A172 (cell line): ENCODE measurements at places on chromosomes 6 and 20.

GRCh38 chr6:132007474-132008190 is 56.5 kb upstream of the CCN2 start:
- no peak for DNase-seq

DNA sequence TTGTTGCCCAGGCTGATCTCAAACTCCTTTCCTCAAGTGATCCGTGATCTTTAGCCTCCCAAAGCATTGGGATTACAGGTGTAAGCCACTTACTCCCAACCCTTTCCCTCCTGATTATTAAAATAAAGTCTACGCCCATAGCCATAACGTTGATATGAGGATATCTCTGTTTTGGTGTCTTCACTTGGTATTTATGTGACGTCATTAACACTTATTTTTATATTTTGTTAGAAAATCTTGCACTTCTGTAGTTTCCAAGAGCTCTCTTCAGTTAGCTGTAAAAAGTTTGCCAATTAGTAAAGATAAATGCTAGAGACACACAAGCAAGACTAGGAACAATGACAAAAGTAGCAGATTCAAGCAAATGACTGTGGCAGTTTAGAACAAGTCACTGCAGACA is 115.6 kb upstream of the HSF2 start:
- no peak for DNase-seq

GRCh38 chr6:36217946-36218345 is 21.4 kb downstream of the BRPF3 start:
- no peak for DNase-seq

DNA sequence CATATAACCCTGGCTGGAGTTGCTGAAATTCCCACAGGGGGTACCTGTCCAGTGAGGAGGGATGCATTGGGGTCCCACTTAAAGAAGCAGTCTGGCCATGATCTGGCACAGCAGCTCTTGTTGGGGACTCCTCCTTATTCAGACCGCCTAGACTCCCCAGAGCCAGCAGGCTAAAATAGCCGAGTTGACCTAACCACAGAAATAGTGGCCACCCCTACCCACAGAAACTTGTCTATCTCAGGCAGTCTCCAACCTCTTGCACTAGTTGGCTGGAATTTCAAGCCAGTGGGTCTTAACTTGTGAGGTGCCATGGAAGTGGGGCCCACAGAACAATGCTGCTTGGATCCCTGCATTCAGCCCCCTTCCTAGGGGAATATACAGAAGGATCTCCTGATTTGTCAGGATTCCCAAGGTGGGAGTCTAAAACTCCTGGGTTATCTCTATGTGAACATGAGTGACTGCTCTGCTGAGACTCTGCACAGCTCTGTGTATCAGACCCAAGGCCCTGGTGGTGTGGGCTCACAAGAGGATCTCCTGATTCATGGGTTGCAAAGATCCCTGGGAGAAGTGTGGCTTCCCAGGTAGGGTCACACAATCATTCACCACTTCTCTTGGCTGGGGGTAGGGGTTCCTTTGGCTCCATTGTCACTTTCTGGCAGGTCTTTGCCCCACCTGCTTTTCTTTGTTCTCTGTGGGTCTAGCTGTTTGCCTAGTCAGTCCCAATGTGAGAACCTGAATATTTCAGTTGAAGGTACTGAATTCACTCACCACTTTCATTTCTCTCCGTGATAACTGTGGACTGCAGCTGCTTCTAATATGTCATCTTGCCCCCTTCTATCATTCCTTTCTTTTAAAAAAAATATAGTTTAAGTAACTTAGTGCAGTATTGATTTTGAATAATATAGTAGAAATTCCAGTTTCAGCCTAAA is 65.5 kb upstream of the CLVS2 start:
- DNase-seq: no peak

GRCh38 chr6:148986608-148987007 is 239.8 kb downstream of the UST start:
- no peak for DNase-seq

DNA sequence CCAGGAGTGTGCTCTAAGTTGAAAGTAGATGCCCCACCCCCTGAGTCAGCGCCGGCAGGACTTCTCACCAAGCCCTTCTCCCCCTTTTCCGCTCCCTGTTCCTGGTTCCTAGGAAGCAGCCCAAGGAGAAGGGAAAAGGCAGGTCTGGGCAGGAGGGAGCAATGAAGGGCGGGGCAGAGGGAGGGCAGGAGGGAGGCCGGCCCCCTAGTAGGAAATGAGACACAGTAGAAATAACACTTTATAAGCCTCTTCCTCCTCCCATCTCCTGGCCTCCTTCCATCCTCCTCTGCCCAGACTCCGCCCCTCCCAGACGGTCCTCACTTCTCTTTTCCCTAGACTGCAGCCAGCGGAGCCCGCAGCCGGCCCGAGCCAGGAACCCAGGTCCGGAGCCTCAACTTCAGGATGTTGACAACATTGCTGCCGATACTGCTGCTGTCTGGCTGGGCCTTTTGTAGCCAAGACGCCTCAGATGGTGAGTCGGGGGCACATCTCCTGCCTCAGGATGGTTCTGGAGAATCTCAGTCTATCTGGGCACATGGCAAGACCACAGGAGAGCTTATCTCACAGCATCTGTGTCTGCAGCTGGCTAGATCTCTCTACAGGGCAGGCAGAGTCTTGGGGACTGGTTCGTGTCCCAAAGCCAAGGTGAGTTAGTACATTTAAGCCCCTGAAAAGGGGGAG is at the start of gene PROCR:
Gene PROCR, plus strand, starts transcription at position 320 of the 681 bp plus-strand sequence. Its CDS starts 83 bp downstream, at position 403.
- DNase-seq: peak; percentile 99

DNA sequence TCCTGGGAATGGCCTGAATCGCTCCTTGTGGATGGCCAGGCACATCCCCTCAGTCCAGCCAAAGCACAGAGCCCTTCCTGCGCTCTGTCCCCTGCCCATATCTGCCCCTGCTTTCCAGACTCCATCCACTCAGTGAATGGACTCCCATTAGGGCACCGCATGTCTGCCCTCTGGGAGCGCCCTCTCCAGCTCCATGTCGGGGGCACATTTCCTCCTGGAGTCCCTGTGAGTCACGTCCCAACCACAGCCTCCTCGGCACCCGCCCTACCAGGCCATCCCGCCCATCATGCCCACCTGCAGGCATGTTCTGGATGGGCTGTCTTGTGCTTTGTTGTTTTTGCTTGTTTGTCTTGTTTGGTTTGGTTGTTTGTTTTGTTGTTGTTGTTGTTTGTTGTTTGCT is 96.8 kb downstream of the PSMB1 start:
- no peak for DNase-seq

DNA sequence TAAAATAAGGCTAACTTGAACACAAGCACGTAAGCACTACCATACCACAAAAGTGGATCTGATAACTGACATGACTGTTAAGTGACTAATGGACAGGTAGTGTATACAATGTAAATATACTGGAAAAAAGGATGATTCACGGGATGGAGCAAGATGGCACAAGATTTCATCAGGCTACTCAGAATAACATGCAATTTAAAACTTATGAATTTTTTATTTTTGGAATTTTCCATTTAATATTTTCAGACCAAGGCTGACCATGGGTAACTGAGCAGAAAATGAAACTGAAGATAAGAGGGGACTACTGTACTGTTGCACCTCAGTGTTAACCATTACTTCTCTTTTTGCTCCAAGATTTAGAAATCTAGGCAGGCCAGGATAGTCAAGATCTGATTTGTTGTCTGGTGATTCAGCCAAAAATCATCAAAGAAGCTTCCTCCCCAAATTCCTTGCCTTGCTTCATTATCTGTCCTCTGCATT is 45.4 kb downstream of the TPBG start:
- peak; percentile 45 for DNase-seq

- DNase-seq: no peak
Measured at GRCh38 chr6:34259529-34260069, 10.8 kb upstream of the SMIM29 start.

DNA sequence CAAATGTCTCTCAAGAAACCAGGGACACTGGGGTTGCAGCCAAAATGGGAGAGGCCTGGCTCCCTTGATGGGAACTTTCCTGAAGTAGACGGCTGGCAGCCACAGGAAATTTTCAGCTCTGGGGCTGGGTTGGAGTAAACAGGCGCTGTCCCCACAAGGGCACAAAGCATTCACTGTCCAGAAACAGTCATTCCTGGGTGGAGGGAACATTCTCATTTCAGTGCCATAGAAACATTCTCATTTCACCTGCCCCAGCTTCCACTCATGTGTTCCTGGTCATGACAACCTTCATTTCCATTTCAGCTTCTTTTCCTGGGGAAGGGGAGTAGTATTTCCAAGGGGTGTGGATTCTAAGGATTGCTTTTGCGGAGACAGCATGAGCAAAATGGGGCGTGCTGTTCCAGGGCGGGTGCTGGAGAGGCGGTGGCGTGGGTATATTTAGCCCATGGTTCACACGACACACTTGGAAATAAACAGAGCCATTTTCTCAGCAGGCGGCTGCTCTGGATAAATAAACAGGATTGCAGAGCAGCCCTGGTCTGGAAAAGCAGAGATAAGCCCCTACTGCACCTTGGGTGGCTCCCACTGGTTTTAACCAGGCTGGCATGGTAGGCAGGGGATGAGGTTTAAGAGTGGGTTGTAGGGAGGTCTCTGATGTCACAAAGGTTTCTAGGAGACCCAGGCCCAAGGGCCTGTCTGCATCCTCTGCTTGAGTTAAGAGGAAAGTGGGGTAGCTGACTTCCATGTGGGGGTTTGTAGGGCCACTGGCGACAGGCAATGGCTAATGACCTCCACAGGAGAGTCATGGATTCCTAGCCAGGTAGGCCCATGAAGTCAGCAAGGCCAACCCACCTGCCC is 32.9 kb downstream of the COX4I2 start:
- no peak for DNase-seq

- no peak for DNase-seq
Measured at GRCh38 chr20:23414526-23415188, 6.6 kb downstream of the NAPB start.

DNA sequence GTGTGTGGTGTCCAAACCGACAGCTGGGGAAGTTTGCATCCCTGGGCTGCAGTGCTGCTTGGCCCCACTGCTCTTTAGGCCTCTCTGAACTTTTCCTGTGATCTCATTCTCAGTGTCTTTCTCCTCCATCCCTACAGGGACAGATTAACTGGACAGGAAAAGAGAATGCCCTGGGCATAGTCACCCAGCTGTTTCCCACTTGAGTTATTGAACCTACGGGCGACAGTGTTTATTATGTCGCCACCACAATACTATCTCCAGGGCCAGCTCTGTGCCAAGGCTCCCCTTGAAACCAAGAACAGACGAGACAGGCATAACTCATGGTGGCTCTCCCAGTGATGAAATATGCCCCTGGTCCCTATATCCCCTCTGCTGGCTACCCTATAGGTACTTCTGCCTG is 147.8 kb upstream of the EPHA7 start:
- DNase-seq: no peak

- peak; percentile 37 for DNase-seq
Measured at GRCh38 chr6:166402582-166403277, 20.0 kb upstream of the MPC1 start.

DNA sequence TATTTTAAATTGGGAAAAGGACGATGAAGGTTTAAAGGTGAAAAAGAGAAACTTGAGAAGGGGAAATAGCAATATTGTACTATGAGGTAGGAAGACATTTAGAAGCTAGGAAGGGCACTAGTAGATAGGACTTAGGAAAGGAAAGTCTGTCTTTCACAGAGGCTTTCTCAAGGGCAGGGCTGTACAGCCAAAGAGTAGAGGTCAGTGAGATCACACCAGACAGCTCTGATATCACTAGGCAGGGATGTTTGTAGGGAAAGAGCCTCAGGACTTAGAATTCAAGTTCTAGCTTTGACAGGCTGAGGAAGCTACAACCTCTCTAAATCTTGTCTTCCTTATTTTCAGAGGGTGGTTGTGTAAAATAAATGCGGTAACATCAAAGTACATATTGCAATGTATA is 160.4 kb upstream of the SLC22A16 start:
- DNase-seq: no peak

DNA sequence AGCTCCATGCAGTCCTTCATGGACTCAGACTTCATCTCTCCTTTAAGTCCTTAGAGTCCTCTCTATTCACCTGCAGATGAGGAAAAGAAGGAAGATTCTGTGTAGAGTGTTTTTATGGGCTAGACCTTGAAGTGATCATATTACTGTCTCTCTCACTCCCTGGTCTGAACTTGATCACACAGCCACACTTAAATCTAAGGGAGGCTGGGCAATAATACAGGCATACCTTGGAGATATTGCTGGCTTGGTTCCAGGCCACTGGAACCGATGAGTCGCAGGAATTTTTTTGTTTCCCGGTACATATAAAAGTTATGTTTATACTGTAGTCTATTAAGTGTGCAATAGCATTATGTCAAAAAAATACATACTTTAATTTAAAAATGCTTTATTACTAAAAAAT is 59.2 kb upstream of the FOXO3 start:
- DNase-seq: peak; percentile 24

DNA sequence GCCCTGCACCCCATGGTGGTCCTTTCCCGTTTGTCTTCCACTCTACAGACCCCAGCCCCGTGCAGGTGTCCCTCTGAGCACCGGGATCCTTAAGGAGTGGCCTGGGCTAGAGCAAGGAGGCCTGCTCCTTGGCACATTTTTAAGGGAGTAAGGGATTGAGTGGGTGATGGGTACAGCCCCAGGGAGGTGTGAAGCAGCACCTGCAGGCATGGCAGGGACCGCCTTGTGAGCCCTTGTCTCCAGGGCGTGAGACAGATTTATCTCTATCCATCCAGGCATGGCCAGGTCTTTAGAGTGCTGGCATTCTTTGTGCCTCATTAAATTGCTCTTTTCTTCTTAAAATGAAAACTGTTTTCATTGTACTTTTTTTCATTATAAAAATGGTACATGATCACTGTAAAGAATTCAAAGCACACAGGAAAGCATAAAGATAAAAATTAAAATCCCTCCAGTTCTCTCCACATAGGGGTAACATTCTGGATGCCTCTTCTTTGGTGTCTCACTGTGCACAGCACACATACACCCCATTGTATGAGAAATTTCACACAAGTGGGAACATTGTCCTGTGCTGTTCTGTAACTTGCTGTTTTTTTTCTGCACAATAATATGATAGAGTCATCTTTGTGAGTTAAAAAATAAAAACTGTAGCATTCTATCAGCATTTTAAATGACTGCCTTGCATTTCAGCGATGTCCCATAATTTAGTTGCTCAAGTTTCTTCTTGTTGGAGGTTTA is 31.9 kb upstream of the ZNF831 start:
- no peak for DNase-seq

DNA sequence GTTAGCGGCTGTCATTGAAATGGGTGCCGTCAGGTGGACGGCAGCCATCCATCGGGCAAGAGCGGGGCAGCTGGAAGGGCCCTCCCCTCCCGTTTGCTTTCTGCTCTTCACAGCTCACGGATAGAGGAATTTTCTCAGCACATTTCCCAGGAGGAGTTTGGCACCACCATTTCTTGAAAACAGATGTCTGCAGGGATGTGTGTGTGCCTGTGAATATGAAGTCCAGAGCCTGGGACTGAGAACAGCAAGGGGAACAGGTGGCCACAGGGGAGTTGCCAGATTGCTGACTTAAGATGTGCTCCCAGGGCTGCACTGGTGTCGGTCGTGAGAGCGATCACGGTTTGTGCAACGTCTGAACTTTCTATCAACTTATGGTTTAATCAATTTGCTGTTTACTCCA is 22.1 kb upstream of the ECI2 start:
- DNase-seq: no peak
